ENCODE measurements at places on chromosomes 3 and 15.
A peak's percentile ranks its signal among the peaks of the same experiment; 100 is the strongest.

GRCh38 chr15:56886363-56886931, 32.0 kb upstream of the TCF12 start:
- peak; percentile 30 for DNase-seq

GRCh38 chr15:86362555-86362954, 282.9 kb downstream of the AGBL1 start:
- no peak for DNase-seq

- no peak for DNase-seq
These were observed 20.3 kb downstream of the RGMA start for GRCh38 chr15:93068581-93069199.

DNA sequence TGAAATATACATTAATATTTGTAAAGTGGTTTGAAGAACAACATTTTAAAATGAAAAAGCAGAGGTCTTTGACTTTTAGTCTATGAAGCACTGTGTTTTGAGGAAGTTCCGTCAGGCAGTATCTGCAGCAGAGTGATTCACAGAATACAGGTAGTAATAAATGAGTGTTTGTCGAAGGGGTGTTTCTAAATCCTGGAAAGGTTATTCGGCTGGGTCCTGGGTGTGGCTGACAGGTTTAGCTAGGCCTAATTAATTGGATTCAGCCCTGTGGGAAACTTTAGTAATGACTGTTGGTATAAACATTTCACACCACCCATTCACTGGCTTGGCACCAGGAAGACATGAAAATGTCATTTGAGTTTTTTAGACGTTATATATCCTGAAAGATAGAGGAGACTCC, 51.3 kb downstream of the TIPARP start:
- DNase-seq = no peak

GRCh38 chr3:38107911-38108648, 28.8 kb downstream of the ACAA1 start:
- DNase-seq = no peak

DNA sequence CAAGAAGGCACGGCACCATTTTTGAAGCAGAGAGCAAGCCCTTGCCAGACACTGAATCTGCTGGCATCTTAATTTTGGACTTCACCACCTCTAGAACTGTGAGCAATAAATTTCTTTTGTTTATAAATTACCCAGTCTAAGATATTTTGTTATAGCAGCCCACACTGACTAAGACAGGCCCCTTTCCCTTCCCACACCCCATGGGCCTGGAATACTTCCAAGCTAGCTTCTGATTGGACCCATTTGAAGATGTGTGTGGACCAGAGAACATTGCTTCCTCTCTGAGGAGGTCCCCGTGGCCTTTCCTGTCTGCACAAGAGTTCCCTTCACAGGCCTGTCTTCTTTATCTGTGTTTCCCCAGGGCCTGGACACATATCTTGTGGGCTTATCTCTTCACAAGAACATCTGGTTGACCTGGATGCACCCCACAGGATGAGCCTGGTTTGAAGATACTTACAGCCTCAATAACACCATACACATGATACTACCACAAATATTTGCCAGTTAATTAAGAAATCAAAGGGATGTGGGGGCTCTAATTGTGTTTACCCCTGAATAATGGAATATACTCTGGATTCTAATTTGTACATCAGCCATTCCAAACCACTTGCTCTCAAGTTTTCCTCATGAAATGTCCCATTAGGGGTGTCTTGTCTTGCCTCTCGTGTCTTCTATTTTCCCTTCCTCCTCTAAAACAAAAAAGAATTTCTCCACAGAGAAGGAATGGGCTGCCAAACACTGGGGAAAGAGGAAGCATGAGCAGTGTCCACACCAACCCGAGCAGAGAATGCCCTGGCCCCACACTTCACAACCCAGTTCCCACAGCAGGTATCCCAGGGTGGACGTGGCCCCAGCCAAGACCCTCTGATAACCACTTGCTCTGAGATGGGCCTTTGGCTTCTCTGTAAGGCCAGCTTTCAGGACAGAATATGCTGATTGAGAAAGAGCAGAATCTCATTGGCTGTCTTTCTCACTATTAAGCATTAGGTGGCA, 42.5 kb downstream of the GLB1 start:
- no peak for DNase-seq

DNA sequence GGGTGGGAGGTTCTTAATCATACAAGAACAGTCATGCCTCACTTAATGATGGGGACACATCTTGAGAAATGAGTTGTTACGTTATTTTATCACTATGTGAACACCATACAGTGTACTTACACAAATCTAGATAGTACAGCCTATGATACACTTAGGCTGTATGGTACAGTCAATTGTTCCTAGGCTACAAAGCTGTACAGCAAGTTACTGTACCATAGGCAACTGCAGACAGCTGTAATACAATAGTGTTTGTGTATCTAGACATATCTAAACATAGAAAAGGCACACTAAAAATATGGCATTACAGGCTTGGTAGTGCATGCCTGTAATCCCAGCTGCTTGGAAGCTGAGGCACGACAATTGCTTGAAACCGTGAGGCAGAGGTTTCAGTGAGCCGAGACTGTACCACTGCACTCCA, 55.7 kb upstream of the PLXND1 start:
- no peak for DNase-seq

DNA sequence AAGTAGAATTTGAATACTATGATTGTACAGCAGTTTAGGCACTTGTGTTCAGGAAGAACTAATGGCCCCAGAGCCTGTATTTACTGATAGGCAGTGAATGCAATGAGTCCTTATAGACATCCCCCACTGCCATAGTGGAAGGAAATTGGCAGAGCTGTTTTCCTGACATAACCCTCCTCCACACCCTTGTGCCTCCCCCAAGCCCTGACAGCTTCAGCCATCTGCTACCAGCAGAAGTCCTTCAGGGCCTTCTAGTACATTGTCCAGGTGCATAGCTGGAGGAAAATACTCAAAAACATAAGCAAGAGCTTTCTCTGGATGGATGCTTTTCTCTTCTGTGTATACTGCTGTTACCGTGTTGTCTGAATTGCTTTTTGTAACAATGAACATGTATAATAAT, 20.6 kb downstream of the ARHGAP31 start:
- no peak for DNase-seq
